Thyroid gland (tissue), 4 donors: ENCODE measurements at places on chromosomes 16 and 17. TPM values are rescaled to one million over a fixed set of nuclear protein-coding genes. Genes with fewer than 3 reads are reported as not detected.

HOXB9 gene
- not detected for total RNA-seq

CFAP97D1 gene
- not detected for total RNA-seq

MARCHF10 gene
- 0.81 TPM for total RNA-seq

ADAMTS18 gene
- total RNA-seq: not detected

COX6A2 gene
- not detected for total RNA-seq

IRX5 gene
- total RNA-seq: not detected

NAGS gene
- total RNA-seq: 19.2 TPM

ITGAX gene
- 2.8 TPM for total RNA-seq

ZNF423 gene
- total RNA-seq: 10.0 TPM

UTS2R gene
- total RNA-seq: 6.6 TPM

ZNF385C gene
- 0.22 TPM for total RNA-seq

GINS2 gene
- total RNA-seq: 1.2 TPM

IRX3 gene
- 4.0 TPM for total RNA-seq

SLC12A3 gene
- total RNA-seq: not detected

ARHGDIG gene
- total RNA-seq: not detected

RILP gene
- 137 TPM for total RNA-seq
